ENCODE measurements at places on chromosomes 6 and 20.

GRCh38 chr6:41179163-41179562 is 16.2 kb upstream of the TREM2 start:
- no peak for DNase-seq

DNA sequence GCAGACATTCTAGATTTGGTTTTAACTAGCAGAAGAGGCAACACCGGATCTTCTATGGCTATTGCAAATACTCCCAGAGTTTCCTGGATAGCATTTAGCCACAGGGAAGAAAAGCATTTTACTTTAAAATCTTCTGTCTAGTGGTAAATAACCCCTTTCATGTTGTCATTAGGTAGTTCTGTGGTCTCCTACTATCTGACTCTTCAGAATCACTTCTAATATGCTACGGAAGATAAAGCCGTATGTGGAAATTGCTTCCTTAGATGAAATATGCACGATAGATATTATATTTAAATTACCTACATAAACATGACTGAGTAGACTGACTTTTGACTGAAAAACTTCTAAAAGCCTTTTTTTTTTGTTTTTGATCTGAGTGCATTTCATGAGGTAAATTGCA is 759 bp downstream of the CRISP3 start:
- no peak for DNase-seq

- DNase-seq, result no peak
Observed at GRCh38 chr6:151065027-151065815, 174.5 kb upstream of the AKAP12 start.

- no peak for DNase-seq
Observed at GRCh38 chr6:18467741-18468502, 80.8 kb downstream of the RNF144B start.

GRCh38 chr6:157569543-157569942 is 188.6 kb downstream of the ZDHHC14 start:
- no peak for DNase-seq

DNA sequence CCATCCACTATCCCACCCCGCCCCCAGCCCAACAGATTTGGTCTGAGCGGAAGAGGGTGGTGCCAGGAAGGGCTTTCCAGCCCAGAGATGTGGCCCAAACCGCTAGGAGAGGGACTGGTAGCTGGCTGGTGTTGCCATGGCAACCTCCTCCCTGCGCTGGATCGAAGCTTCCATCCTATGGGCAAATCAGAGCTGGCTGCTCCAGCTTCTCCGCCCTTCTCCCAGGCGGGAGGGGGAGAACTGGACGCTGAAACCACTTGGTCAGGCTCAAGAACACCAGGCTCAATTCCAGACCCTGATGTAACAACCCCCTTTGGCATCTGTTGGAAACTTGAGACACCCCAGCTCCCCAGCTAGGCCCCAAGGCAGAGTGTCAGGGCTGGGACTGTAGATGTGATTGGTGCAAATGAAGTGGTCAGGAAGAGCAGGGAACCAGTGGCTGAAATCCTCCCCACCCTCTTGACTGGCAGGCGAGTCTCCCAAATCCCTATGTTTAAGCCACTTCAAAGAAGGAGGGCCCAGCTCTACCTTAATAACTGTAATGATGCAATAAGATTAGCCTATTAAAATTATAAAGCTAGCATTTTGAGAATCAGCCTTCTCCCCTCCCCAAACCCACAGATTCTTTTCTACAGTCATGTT is 4.2 kb downstream of the RIMS4 start:
- no peak for DNase-seq

DNA sequence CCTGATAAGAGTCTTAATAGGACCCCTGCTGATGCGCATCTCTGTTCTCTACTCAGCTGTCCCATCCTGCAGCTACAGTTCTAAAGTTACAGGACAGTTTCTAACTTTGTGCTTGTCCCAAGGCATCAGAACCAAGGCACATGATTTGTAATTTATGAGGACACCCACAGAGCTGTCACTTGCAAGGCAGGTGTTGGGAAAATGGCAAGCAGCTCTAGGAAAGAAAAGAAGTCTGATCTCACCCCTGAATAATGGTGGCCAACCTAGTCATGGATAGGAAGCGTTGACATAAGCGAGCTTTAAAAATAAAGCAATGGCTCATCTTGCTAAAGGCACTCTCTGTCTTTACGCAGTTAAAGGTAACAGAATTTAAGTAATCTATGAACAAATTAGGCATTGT is 127.6 kb upstream of the VGLL2 start:
- no peak for DNase-seq

- no peak for DNase-seq
Observed at GRCh38 chr20:4870906-4871305, 130.4 kb downstream of the SLC23A2 start.

DNA sequence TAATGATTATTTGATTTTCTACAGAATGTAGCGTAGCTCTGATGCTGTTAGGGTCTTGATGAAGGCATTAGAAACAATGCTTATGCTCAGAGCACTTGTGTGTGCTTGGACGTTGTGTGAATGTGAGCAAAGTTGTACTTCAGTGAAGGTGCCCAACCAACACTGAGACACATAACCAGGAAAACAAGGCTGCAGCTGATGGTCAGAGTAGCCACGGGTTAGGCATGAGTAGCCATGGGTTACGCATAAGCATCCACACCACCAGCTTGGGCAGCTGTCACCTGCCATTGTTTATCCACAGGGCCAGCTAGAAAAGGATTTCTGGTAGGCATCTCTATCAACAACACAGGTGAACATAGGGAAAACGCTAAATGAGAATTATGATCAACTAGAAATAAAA is 326.6 kb downstream of the NRN1 start:
- no peak for DNase-seq

- no peak for DNase-seq
Observed at GRCh38 chr20:59721386-59721785, 117.0 kb downstream of the PHACTR3 start.

GRCh38 chr20:19961293-19961692 is 55.9 kb upstream of the NAA20 start:
- no peak for DNase-seq

GRCh38 chr6:21524201-21524600 is 69.3 kb upstream of the SOX4 start:
- no peak for DNase-seq

DNA sequence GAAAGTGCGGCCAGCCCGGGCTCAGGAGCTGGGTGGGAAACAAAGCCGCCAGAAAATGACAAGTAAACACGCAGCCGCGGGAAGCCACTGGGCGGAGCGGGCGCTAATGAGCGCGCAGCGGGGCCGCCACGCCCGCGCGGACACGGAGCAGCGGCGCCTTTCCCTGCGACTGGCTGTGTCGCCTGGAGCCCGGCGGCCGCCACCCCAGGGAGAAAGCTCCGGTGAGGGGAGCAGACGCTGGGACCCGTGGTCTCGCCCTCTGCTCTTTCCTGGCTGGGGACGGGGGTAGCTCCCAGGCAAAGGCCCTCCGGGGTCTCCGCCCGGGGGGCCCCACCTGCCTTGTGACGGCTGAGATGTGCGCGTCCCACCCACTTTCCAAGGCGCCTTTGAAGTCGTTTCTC is 54.9 kb downstream of the PRR18 start:
- DNase-seq, result no peak

- no peak for DNase-seq
Observed at GRCh38 chr6:103122766-103123601, 1729.5 kb downstream of the GRIK2 start.

GRCh38 chr6:82521369-82521768 is 157.8 kb downstream of the TPBG start:
- DNase-seq, result no peak

DNA sequence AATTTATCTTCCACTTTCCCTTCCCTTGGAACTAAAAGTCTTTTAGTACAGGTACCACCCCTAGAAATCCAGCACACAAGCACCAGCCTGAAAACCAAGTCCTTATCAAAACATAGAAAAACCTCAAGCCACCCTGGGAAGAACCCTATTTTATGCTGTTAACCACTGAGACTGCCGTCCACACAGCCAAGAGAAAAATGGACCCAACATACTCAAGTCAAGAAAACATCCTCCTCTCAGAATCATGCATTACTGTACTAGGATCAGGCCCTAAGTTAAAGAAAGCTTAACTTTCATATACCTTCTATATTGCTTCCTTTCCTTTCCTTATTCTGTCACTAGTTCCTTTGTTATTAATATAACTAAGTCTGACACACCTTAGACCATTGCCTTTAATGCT is 16.9 kb upstream of the GOPC start:
- no peak for DNase-seq

- no peak for DNase-seq
Observed at GRCh38 chr6:54087721-54088120, 23.5 kb upstream of the MLIP start.

GRCh38 chr20:47349365-47350180 is 6.9 kb downstream of the ZMYND8 start:
- no peak for DNase-seq

DNA sequence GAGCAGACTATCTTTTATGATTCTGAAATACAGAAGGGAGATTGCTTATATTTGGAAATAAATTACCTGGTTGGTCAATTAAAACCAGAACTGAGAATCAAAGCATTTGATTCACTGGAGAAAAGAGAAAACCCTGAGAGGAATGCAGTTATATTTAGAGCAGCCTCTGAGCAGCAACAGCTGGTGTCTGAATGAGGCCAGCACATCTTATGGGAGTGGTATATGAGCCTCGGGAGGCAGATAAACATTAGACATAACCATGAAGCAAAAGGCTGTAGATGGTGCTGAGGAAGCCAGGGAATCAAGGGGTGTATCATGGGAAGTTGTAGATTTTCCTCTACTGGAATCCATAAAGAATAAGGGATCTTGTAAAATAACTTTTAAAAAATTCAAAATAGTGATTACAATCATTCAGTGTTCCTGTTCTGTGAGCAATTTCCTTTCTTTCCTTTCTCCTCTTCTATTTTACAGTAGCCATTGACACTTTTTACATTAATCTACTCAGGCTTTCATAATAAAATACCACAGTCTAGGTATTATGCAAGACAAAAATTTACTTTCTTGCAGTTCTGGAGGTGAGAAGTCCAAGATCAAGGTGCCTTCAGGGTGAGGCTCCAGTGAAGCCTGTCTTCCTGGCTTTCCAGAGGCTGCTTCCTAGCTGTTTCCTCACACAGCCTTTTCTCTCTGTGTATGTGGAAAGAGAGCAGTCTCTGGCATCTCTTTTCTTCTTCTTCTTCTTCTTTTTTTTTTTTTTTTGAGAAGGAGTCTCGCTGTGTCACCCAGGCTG is 32.8 kb upstream of the ENPP5 start:
- no peak for DNase-seq

- no peak for DNase-seq
Observed at GRCh38 chr20:50281831-50282591, 91.4 kb downstream of the CEBPB start.

- no peak for DNase-seq
Observed at GRCh38 chr20:48618631-48619030, 209.2 kb downstream of the PREX1 start.

DNA sequence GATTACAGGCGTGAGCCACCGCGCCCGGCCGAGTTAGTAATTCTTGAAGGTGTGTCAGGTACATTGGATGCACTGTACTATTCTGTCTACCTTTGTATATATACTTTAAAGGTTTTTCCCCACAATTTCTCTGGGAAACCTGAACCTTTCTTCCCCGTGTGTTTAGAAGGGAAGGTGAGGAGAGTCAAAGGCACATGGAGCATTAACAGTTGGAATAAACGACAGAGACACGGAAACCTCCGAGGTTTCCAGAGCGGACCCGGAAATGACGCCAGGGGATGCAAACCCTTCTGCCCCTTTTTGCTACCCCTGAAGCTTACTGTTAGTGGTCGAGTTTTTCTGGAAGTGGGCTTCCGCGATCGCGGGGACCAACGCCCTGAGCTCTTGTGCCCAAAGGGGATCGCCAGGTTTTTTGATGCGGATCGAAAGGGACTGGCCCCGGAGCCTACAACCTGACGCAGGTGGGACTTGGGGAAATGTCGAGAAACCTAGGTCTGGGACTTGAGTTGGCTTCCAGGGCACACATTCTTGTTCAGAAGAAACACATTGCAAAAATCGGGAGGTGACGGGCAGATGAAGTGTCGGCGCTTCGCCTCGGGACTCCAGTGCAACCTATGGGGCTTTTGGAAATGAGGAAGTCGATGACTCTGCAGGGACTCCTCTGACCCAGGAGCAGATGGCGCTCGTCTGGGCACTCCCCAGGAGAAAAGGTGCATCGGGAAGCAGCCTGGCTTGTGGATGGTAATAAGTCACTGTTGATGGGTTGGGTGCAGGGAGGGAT is 218.2 kb downstream of the OR2B2 start:
- no peak for DNase-seq

- DNase-seq, result no peak
Observed at GRCh38 chr20:57060407-57061050, 205.9 kb downstream of the BMP7 start.

- no peak for DNase-seq
Observed at GRCh38 chr20:64149141-64149540, 15.1 kb upstream of the MYT1 start.

DNA sequence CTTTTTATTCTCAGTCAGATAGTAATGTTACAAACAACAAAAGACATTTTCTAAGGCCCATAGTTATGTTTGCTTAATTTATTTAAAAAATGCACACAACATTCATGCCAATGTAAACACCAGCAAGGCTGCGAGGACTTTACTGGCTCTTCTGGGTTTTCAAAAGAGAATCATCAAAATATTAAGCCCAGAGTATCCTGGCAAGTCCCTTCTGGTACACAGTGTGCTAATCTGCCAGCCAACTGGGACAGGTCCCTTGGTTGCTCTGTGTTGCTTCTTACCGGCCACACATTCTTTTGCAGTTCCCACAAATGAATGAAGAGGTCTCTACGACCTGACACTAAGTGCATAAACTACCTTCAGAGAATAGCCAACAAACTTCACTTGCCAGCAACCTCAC is 42.6 kb upstream of the SPDEF start:
- DNase-seq, result no peak

- no peak for DNase-seq
Observed at GRCh38 chr6:1591926-1592325, 17.8 kb upstream of the FOXC1 start.

DNA sequence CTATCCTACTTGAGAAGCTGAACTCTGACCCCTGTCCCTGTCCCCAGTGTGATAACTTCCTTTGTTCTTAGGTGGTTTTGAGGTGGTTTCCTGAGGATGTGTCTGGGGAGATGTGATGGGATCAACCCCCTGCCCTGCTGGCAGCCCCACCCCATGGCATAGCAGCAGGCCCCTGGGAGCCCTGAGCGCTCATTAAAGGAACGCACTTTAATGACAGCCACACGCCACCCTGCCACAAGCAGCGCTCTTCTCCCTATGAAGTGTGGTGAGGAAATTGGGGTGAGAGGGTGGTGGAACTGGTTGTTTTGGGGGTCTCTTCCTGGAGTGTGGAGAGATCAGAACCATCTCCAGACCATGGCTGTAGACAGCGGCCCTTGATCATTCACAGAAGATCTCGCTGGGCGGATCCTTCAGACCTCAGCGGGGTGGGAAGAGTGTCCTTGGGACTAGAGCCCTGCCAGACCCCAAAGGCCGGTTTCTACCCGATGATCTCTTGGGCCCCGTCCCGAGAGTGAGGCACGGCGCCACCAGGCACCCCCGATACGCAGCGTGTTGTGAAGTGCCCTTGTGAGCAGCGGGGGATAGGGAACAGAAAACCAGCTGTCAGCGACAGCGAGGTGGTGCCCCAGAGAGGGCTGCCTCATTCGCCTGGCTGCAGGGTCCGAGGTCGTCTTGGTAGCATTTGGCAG is 45.4 kb downstream of the SYNJ2 start:
- no peak for DNase-seq
